ENCODE measurements at places on chromosomes 12 and 14.
A peak's percentile ranks its signal among the peaks of the same experiment; 100 is the strongest.

- DNase-seq: no peak
These were observed 638.3 kb upstream of the TMEM132C start for GRCh38 chr12:127628645-127629044.

- no peak for DNase-seq
These were observed 6.7 kb downstream of the IFFO1 start for GRCh38 chr12:6548966-6549683.

DNA sequence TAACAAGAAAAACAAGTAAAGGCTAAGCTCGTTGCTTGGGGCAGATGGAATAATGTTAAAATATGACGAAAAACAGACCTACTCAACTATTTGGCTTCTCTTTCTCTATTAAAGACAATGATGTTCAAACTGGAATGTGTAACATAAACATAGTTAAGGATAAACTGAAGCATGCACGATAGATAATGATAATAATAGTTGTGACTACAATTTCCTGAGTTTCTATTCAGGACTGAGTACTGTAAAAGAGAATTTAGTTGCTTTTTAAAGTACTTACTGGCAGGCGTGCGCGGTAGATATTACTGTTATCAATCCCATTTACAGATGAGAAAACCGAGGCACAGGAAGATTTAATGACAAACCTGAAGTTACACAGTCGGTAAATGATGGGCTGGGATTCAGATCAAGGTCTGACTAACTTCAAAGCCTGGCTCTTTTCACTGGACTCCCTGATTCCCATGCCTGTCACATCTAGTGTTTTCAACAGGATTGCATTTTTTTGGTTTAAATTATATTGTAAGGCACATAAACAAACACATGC is 103.0 kb downstream of the CRADD start:
- no peak for DNase-seq

- DNase-seq: peak; percentile 89
These were observed 39.7 kb downstream of the PSMA6 start for GRCh38 chr14:35331605-35332516.

DNA sequence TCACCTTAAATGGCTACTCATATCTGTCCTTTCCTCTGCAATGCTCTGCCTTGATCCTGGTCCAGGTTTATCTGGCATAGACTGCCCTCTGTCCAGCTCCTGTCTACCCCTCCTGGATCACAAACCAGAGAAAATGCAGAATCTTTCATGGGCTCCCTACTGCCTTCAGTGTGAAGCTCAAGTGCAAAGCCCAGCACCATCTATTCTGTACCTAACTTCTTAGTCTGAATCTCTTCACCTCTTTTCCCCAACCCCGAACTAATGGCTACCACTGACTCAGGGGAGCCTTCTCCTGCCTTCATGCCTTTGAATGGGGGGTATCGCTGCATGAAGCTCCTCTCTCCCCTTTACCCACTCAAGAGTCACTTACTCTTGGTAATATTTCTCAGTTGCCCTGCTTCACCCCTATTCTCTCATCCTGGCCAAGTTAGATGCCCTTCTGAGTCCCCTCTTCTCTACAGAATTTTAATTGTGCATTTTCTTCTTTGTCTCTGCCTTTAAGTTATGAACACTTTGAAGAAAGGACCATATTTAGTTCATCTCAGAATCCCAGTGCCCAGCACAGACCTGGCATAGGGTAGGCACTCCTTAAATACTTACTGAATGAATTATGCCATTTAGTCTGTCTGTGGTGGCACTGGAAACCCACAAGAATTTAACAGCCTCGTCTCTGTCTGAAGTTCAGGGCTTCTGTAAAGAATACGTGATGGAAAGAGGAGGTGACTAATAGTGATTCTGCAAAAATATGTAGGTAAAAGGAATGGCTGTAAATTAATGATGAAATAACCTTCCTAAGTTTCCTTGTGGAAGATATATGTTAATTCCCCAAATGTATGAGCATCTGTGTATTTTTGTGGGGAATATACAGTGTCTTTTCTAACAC is 191.3 kb upstream of the AMIGO2 start:
- peak; percentile 98 for DNase-seq

DNA sequence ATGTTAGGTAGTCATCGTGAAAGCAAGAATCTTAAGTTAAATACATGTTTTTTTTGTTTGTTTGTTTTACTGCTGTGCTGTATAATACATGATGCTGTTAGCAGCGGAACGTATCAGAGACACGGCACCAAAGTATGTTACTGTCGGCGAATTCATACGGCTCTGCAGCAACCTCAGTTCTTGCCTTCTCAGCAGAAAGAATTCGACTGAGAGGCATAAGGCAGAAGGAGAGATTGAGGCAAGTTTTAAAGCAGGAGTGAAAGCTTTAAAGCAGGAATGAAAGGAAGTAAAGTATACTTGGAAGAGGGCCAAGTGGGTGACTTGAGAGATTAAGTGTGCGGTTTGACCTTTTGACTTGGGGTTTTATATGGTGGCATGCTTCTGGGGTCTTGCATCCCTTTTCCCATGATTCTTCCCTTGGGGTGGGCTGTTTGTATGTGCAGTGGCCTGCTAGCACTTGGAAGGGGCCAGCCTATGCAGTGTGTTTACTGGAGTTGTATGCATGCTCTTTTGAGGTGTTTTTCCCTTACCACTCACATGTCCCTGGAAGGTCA is 23.7 kb downstream of the LEMD3 start:
- no peak for DNase-seq

DNA sequence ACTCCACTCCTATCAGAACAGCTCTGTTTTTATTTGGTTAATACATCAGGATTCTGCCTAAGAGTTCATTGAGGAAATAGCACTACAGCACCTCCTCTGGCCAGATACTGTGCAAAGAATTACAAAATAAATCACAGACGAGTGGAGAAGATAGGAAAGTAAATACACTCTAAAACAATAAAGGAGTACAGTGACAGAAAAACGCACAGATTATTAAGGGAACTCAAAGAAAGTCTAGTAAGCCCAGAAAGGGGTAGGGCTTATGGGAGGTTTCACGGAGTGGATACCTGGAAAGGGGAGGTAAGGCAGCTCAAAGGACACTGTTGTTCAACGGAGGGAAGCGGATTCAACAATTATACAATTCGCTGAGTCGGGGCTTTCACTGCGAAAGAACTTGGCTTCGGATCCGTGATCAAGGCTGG is 5.5 kb downstream of the OR10AD1 start:
- no peak for DNase-seq

GRCh38 chr12:108779998-108780688 is 48.8 kb upstream of the CORO1C start:
- no peak for DNase-seq

- DNase-seq: no peak
These were observed 99.0 kb downstream of the LIN7A start for GRCh38 chr12:80838708-80839107.

DNA sequence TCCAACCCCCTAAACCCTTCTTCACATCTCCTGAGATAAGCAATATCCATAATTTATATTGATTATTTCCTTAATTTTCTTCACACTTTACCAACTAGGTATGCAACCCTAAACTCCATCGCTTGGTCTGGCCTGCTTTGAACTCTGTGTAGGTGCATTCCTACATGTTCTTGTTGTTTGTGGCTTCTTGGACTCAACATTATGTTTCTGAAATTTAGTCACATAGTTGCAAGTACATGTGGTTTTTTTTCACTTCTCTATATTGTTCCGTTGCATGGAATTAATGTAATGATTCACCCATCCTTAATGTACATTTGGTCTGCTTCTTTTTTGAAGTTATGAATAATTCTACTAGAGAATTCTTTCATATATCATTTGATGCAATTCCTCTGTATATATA is 1.6 kb upstream of the TAS2R30 start:
- no peak for DNase-seq

GRCh38 chr12:1360441-1361210 is 233.8 kb downstream of the FBXL14 start:
- DNase-seq: peak; percentile 61

GRCh38 chr12:93786656-93787397 is 109.7 kb downstream of the CRADD start:
- DNase-seq: no peak

- no peak for DNase-seq
These were observed 51.4 kb downstream of the MRPL42 start for GRCh38 chr12:93518725-93519124.

DNA sequence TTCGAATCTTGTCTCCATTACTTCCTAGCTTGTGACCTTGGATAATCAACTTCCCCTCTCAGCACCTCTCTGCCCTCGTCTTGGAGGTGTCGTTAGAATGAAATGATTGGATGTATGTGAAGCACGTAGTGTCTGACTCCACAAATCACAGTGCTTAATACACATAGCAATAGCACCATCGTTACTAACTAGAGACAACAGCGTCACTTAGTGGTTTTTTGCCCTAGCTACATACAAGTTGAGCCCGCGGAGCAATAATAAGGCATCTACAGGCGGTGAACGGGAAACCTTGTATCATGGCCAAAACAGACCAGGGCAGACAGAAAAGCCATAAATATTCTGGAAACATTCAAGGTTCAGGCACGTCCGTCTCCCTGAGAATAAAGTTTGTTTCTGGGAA is 154.9 kb downstream of the ASCL4 start:
- DNase-seq: peak; percentile 12

All from foreskin keratinocyte (primary cell).